ENCODE measurements at places on chromosomes 11 and 22. TPM values are rescaled to one million over a fixed set of nuclear protein-coding genes. Genes with fewer than 3 reads are reported as not detected.
A peak's percentile ranks its signal among the peaks of the same experiment; 100 is the strongest.

DNA sequence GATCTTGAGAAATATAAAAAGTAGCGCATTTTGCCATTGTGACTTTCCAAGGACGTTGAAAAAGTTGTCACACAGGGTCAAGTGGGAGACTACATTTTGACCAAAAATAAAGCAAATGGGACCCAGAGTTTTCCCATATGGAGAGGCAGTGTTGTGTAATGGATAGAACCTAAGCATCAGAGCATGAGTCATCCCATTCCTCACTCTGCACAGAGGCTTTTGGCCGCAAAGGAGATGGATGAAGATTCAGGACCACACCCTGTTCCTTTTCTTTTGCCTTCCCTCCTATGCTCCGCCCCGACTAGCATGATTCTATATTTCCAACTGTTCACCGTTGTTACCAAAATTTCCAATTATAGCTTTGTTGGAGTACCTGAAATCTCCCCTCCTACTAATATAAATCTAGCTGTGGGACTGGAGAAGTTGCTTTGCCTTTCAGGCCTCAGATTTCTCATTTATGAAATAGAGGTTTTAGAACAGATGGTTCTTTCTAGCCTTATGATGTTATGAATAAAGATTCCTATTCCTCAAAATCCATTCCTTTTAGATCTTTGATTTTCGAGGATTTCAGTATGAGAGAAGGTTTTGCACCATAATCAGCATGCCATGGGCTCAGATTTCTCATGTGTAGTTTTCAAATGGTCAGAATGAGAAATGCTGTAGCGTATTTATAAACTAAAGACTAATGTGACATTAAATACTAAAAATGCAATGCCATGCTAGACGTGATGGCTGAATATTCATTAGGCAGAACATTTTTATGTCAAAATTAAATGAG is 921.9 kb upstream of the TENM4 start:
- H3K4me3 ChIP-seq, result no peak overlapping the region
- no peak for DNase-seq
- no peaks in the 10 kb centered on the region for H3K27me3 ChIP-seq
- H3K27ac ChIP-seq, result no peak overlapping the region

DNA sequence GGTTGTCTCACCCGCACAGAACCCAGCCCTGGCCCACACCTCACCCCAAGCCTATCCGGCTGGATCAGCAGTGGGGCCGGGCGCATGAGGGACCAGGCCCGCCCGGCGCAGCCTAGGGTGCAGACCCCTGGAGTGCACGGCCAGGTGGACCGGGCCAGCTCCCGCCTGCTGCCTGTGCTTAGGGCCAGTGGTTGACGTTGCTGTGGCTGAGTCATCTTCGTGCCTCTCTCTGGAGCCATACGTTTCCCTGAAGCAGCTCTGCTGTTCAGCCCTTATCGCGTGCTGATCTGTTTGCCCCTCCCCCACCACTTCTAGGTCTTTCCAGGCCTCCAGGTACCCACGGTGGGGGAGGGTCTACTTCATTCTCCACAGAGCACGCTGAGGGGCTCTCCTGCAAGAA is 39.5 kb downstream of the CDKN1C start:
- no peaks in the 10 kb centered on the region for H3K27me3 ChIP-seq
- DNase-seq, result no peak

- peaks cover 85% of the 10 kb centered on the region for H3K36me3 ChIP-seq
- no peaks in the 10 kb centered on the region for H3K4me1 ChIP-seq
- no peak for DNase-seq
- H3K27ac ChIP-seq, result no peak overlapping the region
These were observed 82.8 kb downstream of the CABIN1 start for GRCh38 chr22:24093855-24094254.

- no peak overlapping the region for H3K27ac ChIP-seq
- H3K36me3 ChIP-seq, result no peaks in the 10 kb centered on the region
- H3K4me1 ChIP-seq, result peaks cover 33% of the 10 kb centered on the region
- no peaks in the 10 kb centered on the region for H3K27me3 ChIP-seq
- no peak overlapping the region for H3K4me3 ChIP-seq
These were observed 3.5 kb upstream of the TSPO start for GRCh38 chr22:43147821-43148220.

DNA sequence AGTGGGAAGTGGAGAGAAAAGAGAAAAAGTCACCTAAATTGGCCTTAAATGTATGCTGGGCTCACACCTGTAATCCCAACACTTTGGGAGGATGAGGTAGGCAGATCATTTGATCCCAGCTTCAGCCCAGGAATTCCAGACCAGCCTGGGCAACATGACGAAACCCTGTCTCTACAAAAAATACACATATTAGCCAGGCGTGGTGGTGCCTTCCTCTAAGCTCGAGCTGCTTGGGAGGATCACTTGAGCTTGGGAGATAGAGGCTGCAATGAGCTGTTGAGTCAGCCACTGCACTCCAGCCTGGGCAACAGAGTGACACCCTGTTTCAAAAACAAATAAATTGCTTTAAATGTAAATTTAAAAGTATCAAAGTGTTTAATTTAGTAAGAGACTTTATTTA is 3.9 kb downstream of the CBL start:
- H3K36me3 ChIP-seq, result no peaks in the 10 kb centered on the region
- no peak for DNase-seq
- H3K4me3 ChIP-seq, result no peak overlapping the region
- no peaks in the 10 kb centered on the region for H3K27me3 ChIP-seq
- peaks cover 50% of the 10 kb centered on the region for H3K4me1 ChIP-seq

GRCh38 chr22:32539631-32540421 is 65.2 kb downstream of the FBXO7 start:
- no peaks in the 10 kb centered on the region for H3K27me3 ChIP-seq
- H3K36me3 ChIP-seq, result no peaks in the 10 kb centered on the region
- peaks cover 27% of the 10 kb centered on the region for H3K4me1 ChIP-seq
- DNase-seq, result no peak

GRCh38 chr22:23777776-23778576 is 5.3 kb downstream of the MMP11 start:
- H3K27me3 ChIP-seq, result no peaks in the 10 kb centered on the region
- H3K36me3 ChIP-seq, result no peaks in the 10 kb centered on the region
- H3K27ac ChIP-seq, result no peak overlapping the region

DNA sequence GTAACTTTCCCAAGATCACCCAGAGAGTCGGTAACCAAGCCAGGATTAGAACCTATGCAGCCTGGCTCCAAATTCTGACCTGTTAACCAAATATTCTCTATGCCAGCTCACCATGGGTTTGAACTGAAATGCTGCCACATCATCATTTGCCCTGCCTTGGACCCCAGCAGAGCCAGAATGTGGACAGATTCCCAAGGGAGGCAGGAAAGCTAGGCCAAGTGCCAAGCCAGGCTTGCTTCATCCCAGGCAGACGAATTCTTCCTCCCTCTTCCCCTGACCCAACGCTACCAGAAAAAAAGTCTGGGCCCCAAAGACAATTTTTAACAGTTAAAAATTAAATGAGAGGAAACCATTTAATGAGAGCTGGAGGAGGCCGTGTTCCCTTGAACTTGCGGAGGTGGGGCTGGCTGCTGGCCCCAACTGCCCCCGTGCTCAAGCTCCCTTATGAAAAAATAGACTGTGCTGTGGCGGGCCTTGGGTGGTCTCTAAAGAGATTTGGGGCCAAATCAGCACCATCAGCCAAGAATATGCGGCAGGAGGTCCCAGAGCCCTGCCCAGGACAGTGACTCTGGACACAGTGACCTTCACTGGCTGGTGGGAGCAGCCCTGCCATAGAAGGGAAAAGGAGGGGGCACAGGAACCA is 184.1 kb upstream of the SYT13 start:
- H3K36me3 ChIP-seq, result no peaks in the 10 kb centered on the region
- no peak overlapping the region for H3K4me3 ChIP-seq
- no peak overlapping the region for H3K27ac ChIP-seq

- H3K36me3 ChIP-seq, result no peaks in the 10 kb centered on the region
- DNase-seq, result no peak
- no peak overlapping the region for H3K27ac ChIP-seq
- no peaks in the 10 kb centered on the region for H3K4me1 ChIP-seq
These were observed 718.1 kb upstream of the ANO3 start for GRCh38 chr11:25613865-25614264.

DNA sequence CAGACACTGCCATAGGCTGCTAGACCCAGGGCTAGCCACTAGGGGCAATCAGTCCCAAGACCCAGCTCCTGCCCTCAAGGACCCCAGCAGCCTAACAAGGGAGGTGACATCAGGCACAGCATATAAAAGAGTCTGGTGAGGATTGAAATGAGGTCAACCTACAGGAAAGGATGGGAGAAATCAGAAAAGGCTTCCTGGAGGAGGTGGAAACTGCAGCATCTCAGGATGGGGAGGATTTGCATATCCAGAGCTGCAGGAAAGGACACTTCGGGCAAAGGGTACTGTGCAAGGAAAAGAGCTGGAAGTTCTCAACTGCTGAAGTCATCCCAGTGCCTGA is 2.9 kb upstream of the ARFGAP2 start:
- H3K4me1 ChIP-seq, result peaks cover 25% of the 10 kb centered on the region
- H3K27me3 ChIP-seq, result peaks cover 1% of the 10 kb centered on the region
- DNase-seq, result no peak
- no peak overlapping the region for H3K4me3 ChIP-seq

- no peak overlapping the region for H3K4me3 ChIP-seq
- no peaks in the 10 kb centered on the region for H3K4me1 ChIP-seq
- H3K27ac ChIP-seq, result no peak overlapping the region
- DNase-seq, result peak; percentile 52
These were observed 562.5 kb downstream of the MN1 start for GRCh38 chr22:27238935-27239510.

DNA sequence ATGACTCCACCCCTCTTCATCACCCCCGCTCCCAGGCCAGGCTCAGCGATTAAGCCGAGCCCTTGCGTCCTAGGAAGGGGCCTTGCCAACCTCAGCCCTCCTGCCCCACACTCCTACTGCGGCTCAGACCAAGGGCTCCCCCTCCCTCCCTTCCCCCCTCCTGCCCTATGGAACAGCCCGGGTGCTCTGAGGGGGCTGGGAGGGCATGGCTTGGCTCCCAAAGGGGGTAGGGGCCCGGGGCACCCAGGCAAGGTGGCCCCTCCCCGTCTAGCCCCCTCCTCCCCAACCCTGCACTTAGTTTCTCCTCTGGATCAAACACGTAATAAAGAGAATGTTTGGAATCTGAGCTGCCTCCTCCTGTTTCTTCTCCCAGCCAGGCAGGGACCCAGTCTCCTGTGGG is 6.3 kb downstream of the RCOR2 start:
- DNase-seq, result no peak
- H3K27ac ChIP-seq, result no peak overlapping the region
- peaks cover 50% of the 10 kb centered on the region for H3K36me3 ChIP-seq
- H3K4me1 ChIP-seq, result peaks cover 9% of the 10 kb centered on the region
- H3K4me3 ChIP-seq, result no peak overlapping the region

DNA sequence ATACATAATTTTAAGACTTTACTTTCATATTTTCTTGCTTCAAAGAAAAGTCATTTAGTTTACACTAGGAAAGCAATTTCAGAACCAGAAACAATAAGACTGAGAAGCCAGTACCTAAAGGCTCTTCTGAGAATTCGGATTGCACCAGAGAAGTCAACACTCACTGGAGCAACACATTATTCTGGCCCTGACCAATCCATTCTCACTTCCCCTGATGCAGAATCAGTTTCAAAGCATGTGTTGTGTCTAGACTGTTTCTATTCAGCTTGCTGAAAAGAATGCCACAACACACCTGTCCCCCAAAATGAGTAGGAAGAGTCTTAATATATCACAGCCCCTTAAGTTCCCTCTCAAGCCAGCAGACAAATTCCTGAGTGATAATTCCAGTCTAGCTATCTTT is 1074.3 kb upstream of the TENM4 start:
- no peak for DNase-seq
- no peaks in the 10 kb centered on the region for H3K4me1 ChIP-seq
- no peaks in the 10 kb centered on the region for H3K27me3 ChIP-seq
- no peak overlapping the region for H3K4me3 ChIP-seq

DNA sequence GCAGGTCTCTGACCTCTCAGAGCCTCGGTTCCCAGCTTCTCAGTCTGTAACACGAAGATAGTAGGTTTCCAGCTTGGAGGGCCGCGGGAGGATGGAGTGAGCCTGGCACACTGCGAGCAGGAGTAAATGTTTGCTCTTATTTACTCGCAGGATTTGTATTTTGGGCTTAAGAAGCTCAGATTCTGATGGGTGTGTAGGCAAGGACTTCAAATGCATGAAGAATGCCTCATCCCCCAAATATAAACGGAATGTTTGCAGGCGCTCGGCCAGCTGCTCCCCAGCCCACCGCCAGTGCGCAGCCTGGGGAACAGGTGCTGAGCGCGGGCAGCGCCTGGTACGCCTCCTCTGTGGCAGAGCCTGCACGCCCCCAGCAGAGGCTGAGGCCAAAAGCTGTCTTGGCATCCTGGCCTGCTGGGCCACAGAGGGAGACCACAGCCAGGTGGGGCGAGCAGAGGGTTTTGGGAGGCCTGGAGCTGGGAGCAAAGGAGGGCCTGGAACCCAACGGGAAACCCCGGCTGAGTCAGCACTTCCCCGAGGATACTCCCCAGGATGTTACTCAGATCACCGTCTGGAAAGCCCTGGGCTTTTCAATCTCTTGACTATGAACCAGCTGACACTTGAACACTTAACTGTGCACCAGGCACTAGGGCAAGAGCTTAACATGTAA is 9.4 kb downstream of the EHD1 start:
- H3K36me3 ChIP-seq, result peaks cover 40% of the 10 kb centered on the region
- DNase-seq, result no peak

DNA sequence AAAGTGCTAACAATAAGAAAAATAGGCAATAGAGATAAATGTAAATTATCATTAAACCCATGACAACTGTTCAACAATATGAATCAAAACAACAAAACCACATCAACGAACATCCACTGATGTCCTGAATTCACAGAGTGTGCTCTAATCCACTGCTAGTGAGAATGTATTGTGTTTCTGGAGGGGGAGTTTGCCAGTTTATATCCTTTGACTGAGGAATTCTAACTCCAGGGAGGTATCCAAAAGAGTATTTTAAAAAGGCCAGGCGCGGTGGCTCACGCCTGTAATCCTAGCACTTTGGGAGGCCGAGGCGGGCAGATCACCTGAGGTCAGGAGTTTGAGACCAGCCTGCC is 1.7 kb upstream of the WEE1 start:
- DNase-seq, result no peak
- no peaks in the 10 kb centered on the region for H3K36me3 ChIP-seq
- no peak overlapping the region for H3K4me3 ChIP-seq
- H3K4me1 ChIP-seq, result peaks cover 49% of the 10 kb centered on the region
- no peaks in the 10 kb centered on the region for H3K27me3 ChIP-seq

GRCh38 chr22:39808081-39808480 is 85.5 kb downstream of the ENTHD1 start:
- no peak overlapping the region for H3K4me3 ChIP-seq
- no peaks in the 10 kb centered on the region for H3K36me3 ChIP-seq
- H3K4me1 ChIP-seq, result no peaks in the 10 kb centered on the region
- peaks cover 28% of the 10 kb centered on the region for H3K27me3 ChIP-seq

- H3K36me3 ChIP-seq, result peaks cover 91% of the 10 kb centered on the region
- no peak for DNase-seq
- H3K27ac ChIP-seq, result no peak overlapping the region
These were observed 90.7 kb downstream of the BCR start for GRCh38 chr22:23270798-23271596.

Gene OR51Q1
- total RNA-seq, result not detected

Gene CCDC188
- 0.77 TPM for total RNA-seq

Gene ESAM
- 131 TPM for total RNA-seq

Gene CRYBB1
- 1.4 TPM for total RNA-seq

Gene CD151
- total RNA-seq, result 387 TPM

Gene CD44
- 613 TPM for total RNA-seq

Gene LYVE1
- total RNA-seq, result 95.2 TPM

Gene HSPA8
- total RNA-seq, result 1,001 TPM

Gene BSCL2
- total RNA-seq, result 87.0 TPM

Gene CCS
- total RNA-seq, result 40.5 TPM

Gene CASP5
- total RNA-seq, result 5.8 TPM

Gene SLC25A45
- 13.0 TPM for total RNA-seq

Gene HTR3A
- total RNA-seq, result not detected

Gene PACS1
- total RNA-seq, result 50.8 TPM

Data from lower lobe of right lung (tissue), 2 donors.